ENCODE measurements at places on chromosomes 1 and 21. TPM values are rescaled to one million over a fixed set of nuclear protein-coding genes. Genes with fewer than 3 reads are reported as not detected.

SPOCD1 gene
- total RNA-seq: 29.9 TPM

C8B gene
- not detected for total RNA-seq

STIL gene
- total RNA-seq: 16.0 TPM

S100A12 gene
- total RNA-seq: not detected

MIXL1 gene
- total RNA-seq: not detected

WDR77 gene
- total RNA-seq: 40.1 TPM

NHLH1 gene
- not detected for total RNA-seq

C1QC gene
- total RNA-seq: not detected

USP48 gene
- 16.8 TPM for total RNA-seq

FCMR gene
- total RNA-seq: 1.0 TPM

A3GALT2 gene
- not detected for total RNA-seq

TMEM82 gene
- not detected for total RNA-seq

AVPR1B gene
- not detected for total RNA-seq

FCRL1 gene
- not detected for total RNA-seq

TDRKH gene
- 5.5 TPM for total RNA-seq

CYP4A11 gene
- total RNA-seq: not detected

RHBDL2 gene
- not detected for total RNA-seq

FMO1 gene
- 1.2 TPM for total RNA-seq

NMNAT1 gene
- 8.1 TPM for total RNA-seq

KRTAP6-3 gene
- not detected for total RNA-seq

FBXO28 gene
- total RNA-seq: 20.4 TPM

ADAMTS5 gene
- total RNA-seq: 0.45 TPM
